Astrocyte of the hippocampus (primary cell): ENCODE measurements at places on chromosomes 5 and 9.

- no peak for DNase-seq
These were observed 436.1 kb downstream of the CDH10 start for GRCh38 chr5:24208686-24209106.

GRCh38 chr5:99807346-99807745 is 727.8 kb upstream of the FAM174A start:
- DNase-seq = no peak

DNA sequence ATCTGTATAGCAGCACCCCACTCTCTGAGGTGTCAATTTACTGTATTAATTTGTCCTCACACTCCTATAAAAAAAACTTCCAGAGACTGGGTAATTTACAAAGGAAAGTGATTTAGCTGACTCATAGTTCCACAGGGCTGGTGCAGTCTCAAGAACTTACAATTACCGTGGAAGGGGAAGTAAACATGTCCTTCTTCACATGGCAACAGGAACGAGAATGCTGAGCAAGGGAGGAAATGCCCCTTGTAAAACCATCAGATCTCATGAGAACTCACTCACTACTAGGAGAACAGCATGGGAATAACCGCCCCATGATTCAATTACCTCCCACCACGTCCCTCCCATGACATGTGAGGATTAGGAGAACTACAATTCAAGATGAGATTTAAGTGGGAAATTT is 602.6 kb downstream of the MTRR start:
- no peak for DNase-seq

DNA sequence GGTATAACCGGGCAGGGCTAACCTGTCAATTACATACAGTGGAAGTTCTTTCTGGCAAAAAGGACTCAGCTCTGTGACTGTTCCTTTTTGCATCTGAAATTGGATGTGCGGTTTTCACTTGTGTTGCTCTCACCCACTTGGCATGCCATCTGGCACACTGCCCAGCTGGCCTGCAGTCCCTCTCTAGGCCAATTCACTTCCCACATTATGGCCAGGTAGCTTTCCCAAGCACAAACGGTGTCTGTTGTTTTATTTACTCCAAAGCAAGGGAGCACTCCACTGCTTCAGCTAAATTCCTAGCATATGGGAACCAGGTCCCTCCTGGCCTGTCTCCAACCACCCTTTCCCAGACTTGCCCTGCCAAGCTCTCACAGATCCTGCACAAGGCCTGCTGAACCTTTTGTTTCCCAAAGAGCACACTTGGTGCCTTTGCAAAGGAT is 132.5 kb downstream of the SEMA6A start:
- DNase-seq = peak; percentile 96

- peak; percentile 12 for DNase-seq
These were observed 64.8 kb upstream of the SLC1A1 start for GRCh38 chr9:4425319-4426045.

DNA sequence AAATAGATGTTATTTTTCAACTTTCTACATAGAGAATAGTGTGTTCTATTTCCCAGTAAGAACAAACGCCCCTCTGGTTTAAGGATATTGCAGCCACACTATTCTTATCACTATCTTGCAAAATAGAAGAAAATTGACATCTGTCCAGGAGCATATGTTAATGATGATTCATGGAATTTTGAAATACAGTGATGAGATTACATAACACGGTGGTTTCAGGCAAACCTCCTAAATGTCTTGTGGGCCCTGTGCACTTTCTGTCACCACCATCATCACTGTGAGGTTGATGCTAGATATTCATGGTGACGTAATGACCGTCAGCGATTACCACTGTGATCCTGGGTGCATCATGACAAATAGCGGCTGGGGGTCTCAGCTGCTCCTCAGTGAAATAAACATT is 48.1 kb downstream of the CFAP90 start:
- no peak for DNase-seq

GRCh38 chr9:119252671-119253299 is 116.5 kb downstream of the BRINP1 start:
- DNase-seq = peak; percentile 23

DNA sequence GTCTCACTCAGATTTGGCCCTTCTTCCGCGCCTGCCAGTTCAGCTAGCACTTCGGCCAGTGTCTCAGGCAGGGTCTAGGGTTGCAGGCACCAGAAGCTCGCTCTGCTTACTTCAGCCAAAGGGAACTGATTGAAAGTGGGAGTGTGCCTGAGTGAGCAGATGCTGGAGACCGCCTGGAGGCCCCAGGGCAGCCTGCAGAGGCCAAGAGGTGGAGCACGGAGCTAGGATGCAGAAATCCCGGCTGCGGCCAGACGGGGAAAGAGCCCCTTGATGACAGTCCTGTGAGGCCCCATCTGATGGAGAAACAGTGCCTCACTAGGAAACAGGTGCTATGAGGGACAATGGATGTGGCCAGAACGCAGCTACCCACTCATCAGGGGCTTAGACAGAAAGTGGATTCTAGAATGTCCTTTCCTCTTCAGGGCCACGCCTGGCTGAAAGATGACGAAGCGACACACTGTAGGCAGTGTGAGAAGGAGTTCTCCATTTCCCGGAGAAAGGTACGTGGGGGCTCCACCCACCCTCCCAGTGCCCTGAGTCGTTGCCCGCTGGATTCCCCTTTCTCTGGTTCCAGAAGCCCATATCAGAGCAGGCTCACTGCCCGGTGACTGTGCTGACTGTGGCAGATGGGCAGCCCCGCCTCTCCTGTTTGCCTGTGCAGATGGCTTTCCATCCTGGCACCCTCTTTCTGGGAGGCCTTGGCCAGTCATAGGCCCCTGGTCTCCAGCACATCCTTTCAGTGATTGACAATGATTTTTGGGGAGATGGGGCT is 16.1 kb downstream of the HNRNPH1 start:
- DNase-seq = no peak

GRCh38 chr5:132800545-132800944 is 12.6 kb upstream of the SOWAHA start:
- DNase-seq = no peak

GRCh38 chr5:72079288-72079687 is 28.0 kb upstream of the MAP1B start:
- DNase-seq = peak; percentile 4

DNA sequence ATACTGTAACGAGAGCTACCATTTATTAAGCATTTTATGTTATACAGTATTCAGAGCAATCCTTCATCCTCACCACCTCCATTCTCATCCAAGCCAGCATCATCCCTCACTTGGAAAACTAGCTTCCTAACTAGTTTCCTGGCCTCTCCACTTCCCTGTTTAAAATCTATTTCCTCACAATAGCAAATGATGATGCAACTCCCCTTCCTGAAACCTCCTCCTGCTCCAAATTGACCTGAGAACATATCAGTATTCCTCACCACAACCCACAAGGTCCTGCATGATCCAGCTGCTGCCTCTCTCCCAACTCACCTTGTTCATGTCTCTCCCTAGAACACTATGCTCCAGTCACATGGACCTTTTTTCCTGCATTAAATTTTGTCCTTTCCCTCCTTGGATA is 4.3 kb upstream of the SLC36A2 start:
- no peak for DNase-seq

DNA sequence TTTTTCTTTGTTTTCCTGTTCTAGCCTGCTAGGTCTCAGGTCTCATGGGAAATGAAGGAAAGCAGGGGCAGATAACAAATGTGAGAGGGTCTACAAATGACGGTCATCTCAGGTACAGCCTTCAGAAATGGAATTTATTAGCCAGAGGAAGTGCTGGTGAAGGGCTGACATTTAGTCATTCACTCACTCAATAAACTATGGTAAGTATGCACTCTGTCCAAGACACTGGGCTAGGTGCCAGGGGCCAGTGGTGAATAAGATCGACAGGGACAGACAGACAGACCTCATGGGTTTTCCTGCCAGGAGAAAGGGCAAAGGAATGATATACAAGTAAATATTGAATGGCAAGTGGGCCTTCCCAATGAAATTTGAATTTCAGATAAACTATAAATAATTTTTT is 6.3 kb downstream of the PDE6A start:
- DNase-seq = peak; percentile 87

GRCh38 chr9:10704720-10705119 is 91.9 kb upstream of the PTPRD start:
- DNase-seq = peak; percentile 39
